Stomach (tissue), 19 donors: ENCODE measurements at places on chromosomes 1 and 21.

DNA sequence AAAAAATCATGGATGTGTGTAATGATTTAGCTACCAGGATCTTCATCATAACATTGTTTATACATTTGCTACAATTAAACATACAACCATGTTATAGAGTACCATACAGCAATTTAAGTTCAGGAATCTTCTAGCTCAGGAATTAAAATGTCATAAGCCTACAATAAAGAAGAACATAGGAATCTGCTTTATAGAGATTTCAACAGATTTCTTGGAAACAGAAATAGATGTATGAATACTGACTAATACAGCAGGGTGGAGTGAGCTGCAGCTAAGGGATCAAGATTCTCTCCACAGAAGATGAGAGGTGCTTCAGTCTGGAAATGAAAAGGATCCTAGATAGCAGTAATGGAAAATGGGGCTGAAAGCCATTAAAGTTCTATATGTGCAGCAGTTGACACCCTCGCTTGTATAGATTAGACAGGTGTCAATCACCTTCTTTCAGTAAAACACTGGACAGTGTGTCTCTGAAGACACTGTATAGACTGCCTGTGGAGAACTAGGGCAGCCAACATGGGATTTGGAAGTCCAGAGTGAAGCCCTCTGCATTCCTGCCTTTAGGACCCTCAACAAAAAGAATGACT is 73.9 kb downstream of the DNTTIP2 start:
- DNase-seq, result no peak
- no peak overlapping the region for H3K27ac ChIP-seq
- H3K4me3 ChIP-seq, result no peak overlapping the region
- H3K27me3 ChIP-seq, result no peaks in the 10 kb centered on the region
- no peaks in the 10 kb centered on the region for H3K4me1 ChIP-seq

- no peaks in the 10 kb centered on the region for H3K27me3 ChIP-seq
- H3K4me3 ChIP-seq, result no peak overlapping the region
- no peaks in the 10 kb centered on the region for H3K4me1 ChIP-seq
- H3K36me3 ChIP-seq, result no peaks in the 10 kb centered on the region
- H3K27ac ChIP-seq, result no peak overlapping the region
- no peak for DNase-seq
These were observed 623.9 kb upstream of the NR5A2 start for GRCh38 chr1:199403531-199404116.

- H3K36me3 ChIP-seq, result no peaks in the 10 kb centered on the region
- no peak overlapping the region for H3K27ac ChIP-seq
- H3K4me3 ChIP-seq, result no peak overlapping the region
- no peak for DNase-seq
- no peaks in the 10 kb centered on the region for H3K27me3 ChIP-seq
- no peaks in the 10 kb centered on the region for H3K4me1 ChIP-seq
These were observed 21.3 kb upstream of the NPHP4 start for GRCh38 chr1:6013491-6013890.

DNA sequence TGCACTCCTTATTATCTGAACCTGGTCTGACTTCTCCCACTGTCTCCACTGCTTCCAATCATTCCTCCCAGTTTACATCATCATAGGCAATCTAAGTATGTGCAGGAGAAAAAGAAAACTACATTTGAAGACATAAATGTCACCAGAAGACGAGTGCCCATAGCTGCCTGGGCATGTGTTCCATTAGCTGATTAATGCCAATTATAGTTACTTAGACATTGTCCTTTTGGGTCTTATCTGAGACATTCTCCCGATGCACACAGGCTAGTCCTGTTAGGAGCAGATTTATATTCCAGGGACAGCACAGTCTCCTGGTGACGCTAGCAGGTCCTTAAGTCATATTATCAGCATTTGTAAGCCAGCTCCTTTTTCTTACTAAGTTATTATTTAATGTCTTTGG is 52.6 kb upstream of the PTGFRN start:
- no peaks in the 10 kb centered on the region for H3K27me3 ChIP-seq
- no peaks in the 10 kb centered on the region for H3K36me3 ChIP-seq
- DNase-seq, result no peak

DNA sequence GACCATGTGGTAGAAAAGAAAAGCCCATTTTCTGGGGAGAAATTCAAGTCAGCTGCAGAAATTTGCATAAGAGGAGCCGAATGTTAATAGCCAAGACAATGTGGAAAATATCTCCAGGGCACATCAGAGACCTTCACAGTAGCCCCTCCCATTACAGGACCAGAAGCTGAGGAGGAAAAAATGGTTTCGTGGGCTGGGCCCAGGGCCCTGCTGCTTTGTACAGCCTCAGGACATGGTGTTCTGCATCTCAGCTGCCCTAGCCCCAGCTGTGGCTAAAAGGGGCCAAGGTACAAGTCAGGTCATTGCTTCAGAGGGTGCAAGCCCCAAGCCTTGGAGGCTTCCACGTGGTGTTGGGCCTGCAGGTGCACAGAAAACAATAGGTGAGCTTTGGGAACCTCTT is 108.3 kb downstream of the DMRTB1 start:
- no peak overlapping the region for H3K4me3 ChIP-seq
- no peaks in the 10 kb centered on the region for H3K4me1 ChIP-seq
- no peaks in the 10 kb centered on the region for H3K27me3 ChIP-seq
- no peak overlapping the region for H3K27ac ChIP-seq

DNA sequence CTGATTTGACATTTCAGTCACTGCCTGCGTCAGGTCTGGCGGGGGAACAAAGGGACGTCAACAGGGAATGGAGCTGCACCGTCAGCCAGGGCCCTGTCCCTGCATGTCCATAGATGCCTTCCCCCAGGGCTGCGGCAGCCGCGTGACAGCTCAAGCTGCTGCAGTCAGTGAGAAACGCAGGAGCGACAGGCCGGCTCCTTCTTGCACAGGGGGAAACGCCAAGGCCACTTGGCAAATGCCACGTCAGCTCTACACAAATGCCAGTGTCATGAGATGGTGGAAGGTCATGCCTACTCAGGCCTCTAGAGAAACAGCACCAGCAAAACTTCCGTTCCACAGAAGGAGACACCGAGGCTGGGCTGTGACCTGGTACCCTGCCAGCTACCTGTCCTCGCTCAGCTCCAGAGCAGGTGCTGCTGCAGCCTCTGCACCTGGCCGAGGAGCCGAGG is 37.7 kb downstream of the SYF2 start:
- H3K36me3 ChIP-seq, result no peaks in the 10 kb centered on the region
- peaks cover 14% of the 10 kb centered on the region for H3K4me1 ChIP-seq
- H3K4me3 ChIP-seq, result no peak overlapping the region
- no peak overlapping the region for H3K27ac ChIP-seq
- no peaks in the 10 kb centered on the region for H3K27me3 ChIP-seq

DNA sequence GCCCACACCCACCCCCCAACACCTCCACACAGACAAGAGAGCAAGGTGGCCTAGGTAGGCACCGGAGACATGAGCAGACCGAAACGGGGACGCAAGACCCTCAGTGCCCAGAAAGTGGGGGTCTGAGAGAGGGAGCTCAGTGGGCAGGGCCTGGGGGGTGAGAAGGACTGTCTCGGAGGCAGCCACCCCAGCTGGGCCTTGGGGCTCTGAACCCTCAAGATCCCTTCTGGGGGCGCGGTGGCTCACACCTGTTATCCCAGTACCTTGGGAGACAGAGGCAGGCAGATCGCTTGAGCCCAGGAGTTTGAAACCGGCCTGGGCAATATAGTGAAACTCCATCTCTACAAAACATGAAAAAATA is 9.1 kb upstream of the GNB1 start:
- no peak for DNase-seq
- no peak overlapping the region for H3K27ac ChIP-seq
- no peaks in the 10 kb centered on the region for H3K36me3 ChIP-seq

DNA sequence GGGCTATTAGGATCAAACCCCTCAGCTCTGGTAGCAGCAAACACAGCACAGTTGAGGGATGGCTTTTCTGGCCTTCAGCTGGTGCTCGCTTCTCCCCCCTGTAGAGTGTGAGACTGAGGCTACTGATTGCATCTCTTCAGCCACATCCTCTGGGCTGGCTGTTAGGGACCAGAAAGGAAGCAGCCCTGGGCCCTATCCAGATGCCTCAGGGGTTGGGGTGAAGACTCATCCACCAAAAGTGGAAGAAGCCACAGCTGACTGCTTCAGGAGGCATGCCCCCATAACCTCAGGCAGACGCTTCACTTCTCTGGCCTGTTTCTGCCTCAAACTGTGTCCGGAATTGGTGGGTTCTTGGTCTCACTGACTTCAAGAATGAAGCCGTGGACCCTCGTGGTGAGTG is 6.2 kb upstream of the TMEM200B start:
- H3K4me1 ChIP-seq, result peaks cover 18% of the 10 kb centered on the region
- H3K36me3 ChIP-seq, result no peaks in the 10 kb centered on the region
- H3K4me3 ChIP-seq, result no peak overlapping the region
- H3K27me3 ChIP-seq, result no peaks in the 10 kb centered on the region
- no peak overlapping the region for H3K27ac ChIP-seq
- DNase-seq, result no peak

DNA sequence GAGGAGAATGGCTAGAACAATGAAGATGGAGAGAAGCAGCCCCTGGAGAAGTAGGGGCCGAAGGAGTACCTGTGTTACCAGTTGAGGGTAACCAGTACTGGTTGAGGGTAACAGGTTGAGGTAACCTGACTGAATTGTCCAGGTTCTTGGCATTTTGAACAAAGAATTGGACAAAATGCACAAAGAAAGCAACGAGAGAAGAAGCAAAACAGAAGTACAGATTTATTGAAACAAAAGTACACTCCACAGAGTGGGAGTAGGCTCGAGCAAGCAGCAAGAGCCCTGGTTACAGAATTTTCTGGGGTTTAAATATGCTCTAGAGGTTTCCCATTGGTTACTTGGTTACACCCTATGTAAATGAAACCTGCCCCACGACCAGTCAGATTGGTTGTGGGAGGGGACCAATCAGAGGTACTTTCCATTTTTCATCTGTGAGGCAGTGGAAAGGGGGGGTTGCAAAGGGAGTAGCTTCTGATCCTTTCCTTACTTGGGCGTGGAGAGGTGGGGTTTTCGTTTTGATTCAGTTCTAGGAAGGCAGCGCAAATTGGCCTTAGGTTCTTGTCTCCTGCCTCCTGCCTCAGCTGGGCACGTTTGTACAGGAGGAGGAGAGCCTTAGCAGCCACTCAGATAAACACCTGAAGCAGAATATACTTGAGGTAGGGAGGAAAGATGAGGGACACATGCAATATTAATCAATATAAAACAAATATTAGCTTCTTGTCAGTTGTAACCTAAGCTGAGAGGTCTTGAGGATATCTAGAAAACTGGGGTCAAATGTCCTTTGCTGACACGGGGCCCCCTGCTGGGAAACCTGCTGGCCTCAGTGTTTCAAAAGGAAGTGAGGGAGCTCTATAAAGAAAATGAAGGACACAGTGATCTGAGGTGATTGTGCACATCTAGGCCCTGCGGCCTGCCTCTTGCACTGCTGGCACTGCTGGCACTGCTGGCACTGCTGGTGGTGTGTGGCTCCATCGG is 14.3 kb upstream of the LSM10 start:
- H3K27me3 ChIP-seq, result no peaks in the 10 kb centered on the region
- H3K4me1 ChIP-seq, result no peaks in the 10 kb centered on the region
- no peak overlapping the region for H3K27ac ChIP-seq
- H3K4me3 ChIP-seq, result no peak overlapping the region

DNA sequence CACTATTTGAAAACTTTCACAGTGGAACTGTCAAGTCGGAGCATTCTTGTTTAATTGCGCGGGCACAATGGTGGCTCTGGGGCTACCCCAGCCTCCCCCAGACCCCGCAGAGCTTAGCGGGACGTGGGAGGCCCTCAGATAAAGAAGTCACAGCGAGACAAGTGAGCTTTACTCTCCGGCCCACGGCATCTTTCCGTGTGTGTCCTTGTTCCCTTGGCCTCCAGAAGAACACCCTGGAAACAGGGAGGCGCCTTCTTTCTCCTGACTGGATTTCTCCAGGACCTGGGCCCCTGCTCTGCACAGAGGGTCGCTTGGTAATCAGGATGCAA is 382.8 kb downstream of the RRAGC start:
- H3K4me1 ChIP-seq, result peaks cover 14% of the 10 kb centered on the region
- H3K36me3 ChIP-seq, result no peaks in the 10 kb centered on the region
- H3K4me3 ChIP-seq, result peak overlapping the region; percentile 30
- peaks cover 3% of the 10 kb centered on the region for H3K27me3 ChIP-seq

- no peak overlapping the region for H3K27ac ChIP-seq
- no peaks in the 10 kb centered on the region for H3K4me1 ChIP-seq
- no peaks in the 10 kb centered on the region for H3K36me3 ChIP-seq
These were observed 94.2 kb downstream of the CACNA1E start for GRCh38 chr1:181577475-181577874.

- H3K36me3 ChIP-seq, result no peaks in the 10 kb centered on the region
- H3K4me3 ChIP-seq, result no peak overlapping the region
- H3K27ac ChIP-seq, result no peak overlapping the region
These were observed 146.7 kb upstream of the HMGB4 start for GRCh38 chr1:33716976-33717688.

GRCh38 chr1:247548769-247549182 is at the start of gene GCSAML:
Gene GCSAML (plus strand): TSS chr1:247549134. CDS start chr1:247549192, 58 bp downstream.
- H3K36me3 ChIP-seq, result no peaks in the 10 kb centered on the region
- DNase-seq, result no peak
- no peaks in the 10 kb centered on the region for H3K27me3 ChIP-seq
- H3K4me3 ChIP-seq, result no peak within 1 kb of the TSS
- no peak within 1 kb of the TSS for H3K27ac ChIP-seq

DNA sequence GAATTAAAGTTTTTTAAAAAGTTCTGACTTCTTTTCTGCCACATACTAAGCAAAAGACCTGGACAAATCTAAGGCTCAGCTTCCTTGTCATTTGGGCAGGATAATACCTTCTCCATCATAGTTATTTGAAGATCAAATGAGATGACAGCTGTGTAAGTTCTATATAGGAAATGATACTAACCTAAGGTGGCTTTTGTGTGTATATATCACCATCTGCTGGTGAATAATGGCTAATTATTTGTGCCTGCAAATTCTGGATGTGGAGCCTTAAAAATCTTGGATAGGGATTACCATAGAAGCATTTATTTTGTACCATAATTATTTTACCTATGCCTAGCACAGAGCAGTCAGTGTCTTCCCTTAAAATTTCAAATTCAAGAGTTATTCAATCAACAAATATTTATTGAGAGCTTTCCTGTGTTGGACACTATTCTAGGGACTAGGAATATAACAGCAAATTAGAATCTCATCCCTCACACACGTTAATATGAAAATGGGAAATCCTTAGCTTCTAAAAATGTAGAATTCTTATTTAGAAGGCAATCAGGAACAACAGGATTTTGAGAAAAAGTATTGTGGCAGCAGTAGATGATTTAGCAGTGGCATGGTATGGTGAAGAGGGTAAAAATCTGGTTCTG is 89.8 kb downstream of the TMEM200B start:
- H3K4me3 ChIP-seq, result no peak overlapping the region
- H3K36me3 ChIP-seq, result peaks cover 19% of the 10 kb centered on the region
- no peak overlapping the region for H3K27ac ChIP-seq
